A549 treated with ZK216348 at 1 μM for 4 hours (cell line): ENCODE measurements at places on chromosomes 1 and 21. TPM values are rescaled to one million over a fixed set of nuclear protein-coding genes. Genes with fewer than 3 reads are reported as not detected.

S100A11 gene
- total RNA-seq = 1,744 to 1,849 TPM (median 1,790 TPM) in 5 replicates

ABCD3 gene
- total RNA-seq = 14.7 to 23.5 TPM (median 21.0 TPM) in 5 replicates

NTNG1 gene
- total RNA-seq = not detected in 5 replicates

PSRC1 gene
- 16.1 to 25.4 TPM (median 24.0 TPM) in 5 replicates for total RNA-seq

TNFAIP8L2 gene
- total RNA-seq = not detected in 5 replicates

RTCA gene
- total RNA-seq = 21.1 to 25.9 TPM (median 22.8 TPM) in 5 replicates

TIE1 gene
- total RNA-seq = not detected in 5 replicates

LMOD1 gene
- total RNA-seq = not detected in 5 replicates

MCOLN2 gene
- total RNA-seq = 1.7 to 2.4 TPM (median 2.2 TPM) in 5 replicates
